ENCODE measurements at places on chromosomes 11 and 22. TPM values are rescaled to one million over a fixed set of nuclear protein-coding genes. Genes with fewer than 3 reads are reported as not detected.
A peak's percentile ranks its signal among the peaks of the same experiment; 100 is the strongest.

Gene ADAMTS15
- 6.4 TPM for total RNA-seq

DNA sequence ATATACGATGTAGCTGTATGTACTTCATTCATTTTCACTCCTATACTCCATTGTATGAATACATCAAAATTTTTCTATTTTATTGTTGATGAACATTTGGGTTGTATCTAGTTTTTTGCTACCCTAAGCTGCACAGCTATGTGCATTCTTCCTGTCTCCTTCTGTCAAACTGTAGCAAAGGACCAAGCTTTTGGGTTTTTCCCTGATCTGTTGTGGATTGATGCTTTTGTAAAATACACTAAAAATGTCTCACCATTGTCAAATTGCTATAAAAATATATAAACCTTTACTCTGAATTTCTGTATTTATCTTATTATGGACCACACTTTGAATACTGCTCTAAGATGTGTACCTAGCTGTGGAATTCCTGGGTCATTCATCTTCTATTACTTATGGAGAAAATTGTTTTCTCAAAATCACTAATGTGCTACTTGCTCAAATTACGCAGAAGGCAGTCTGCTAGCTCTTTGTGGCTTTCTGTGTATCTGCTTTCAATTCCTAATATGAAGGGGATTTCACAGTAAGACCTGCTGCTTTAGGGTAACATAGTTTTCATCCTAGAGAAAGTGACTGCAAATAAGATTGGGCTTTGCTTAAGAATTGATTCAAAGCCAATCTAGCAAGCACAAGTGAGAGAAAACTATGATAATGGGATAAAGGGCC is 123.4 kb downstream of the CYP2R1 start:
- no peak for DNase-seq

GRCh38 chr22:38777087-38777671 is 16.8 kb downstream of the DNAL4 start:
- DNase-seq: no peak

- DNase-seq: peak; percentile 50
Measured at GRCh38 chr11:1291295-1292017, 18.0 kb downstream of the TOLLIP start.
